ENCODE measurements at places on chromosomes 1 and 21.

DNA sequence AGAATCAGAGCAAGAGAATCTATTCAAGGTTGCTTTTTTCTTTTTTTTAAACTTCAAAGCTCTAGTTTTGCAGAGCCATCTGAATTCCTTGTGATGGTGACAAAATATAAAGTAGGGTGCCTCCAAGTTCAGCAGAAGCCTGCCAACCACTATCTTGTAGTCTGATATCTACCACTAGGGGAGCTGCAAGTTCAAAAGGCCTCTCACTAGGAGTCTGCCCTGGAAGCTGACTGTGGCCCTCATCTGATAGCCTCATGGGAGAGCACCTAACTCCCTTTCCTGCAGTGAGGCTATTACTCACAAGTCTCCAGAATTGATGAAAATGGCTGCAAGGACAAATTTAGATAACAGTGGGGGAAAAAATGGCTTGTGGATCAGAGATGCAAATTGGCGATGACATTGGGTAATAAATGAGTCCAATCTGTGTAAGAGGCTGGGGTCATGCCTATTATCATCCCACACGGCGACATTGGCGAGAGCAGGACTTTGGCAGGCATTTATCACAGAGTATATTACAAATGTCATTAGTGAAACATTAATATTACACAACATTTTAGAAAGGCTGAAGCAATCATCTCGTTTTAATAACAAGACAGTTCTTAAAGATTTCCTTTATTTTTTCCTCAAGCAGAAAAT, 10.7 kb upstream of the ZP4 start:
- DNase-seq, result peak; percentile 20

- no peak for DNase-seq
These were observed 856.6 kb downstream of the PLA2G4A start for GRCh38 chr1:187685333-187685732.

GRCh38 chr1:223504741-223505140, 111.5 kb downstream of the CCDC185 start:
- DNase-seq, result no peak

GRCh38 chr21:30044447-30045064, 104.8 kb upstream of the GRIK1 start:
- no peak for DNase-seq

DNA sequence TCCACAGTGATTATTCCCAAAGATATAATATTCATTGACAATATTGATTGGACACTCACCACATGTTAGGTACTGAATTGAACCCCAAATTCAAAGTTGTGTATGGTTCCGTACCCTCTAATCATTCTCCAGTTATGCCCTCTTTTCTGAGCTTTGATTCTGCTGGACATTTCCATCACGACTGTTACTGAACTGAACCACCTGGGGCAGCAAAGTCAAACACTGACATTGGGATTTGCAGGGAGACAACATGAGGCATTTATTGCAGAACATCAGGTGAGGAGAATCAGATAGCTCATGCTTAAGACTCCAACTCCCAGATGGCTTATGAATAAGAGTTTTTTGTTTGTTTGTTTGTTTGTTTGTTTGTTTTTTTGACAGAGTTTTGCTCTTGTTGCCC, 420.9 kb downstream of the DISC1 start:
- peak; percentile 6 for DNase-seq

DNA sequence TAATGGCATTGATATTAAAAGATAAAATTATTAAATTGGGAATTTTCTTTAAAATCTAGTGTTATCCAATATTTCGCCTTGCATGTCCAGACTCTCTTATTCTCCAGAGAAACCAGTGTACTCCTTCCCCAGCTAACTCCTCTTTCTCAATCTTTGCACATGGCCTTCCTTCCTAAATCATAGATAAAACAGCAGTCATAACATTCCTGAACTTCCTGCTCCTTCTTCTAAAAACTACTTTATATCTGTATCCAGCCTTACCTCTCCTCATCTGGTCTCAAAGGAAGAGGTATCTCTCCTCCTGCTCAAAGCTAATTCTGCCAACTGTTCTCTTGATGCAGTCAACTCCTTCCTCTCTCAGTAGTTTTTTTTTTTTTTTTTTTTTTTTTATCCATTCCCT, 39.5 kb upstream of the NEK7 start:
- no peak for DNase-seq

GRCh38 chr1:86387916-86388627, 8.1 kb downstream of the ODF2L start:
- no peak for DNase-seq

- DNase-seq, result peak; percentile 55
These were observed 600.5 kb downstream of the USP25 start for GRCh38 chr21:16330082-16330907.

GRCh38 chr1:25740071-25740470, 59.9 kb upstream of the SELENON start:
- no peak for DNase-seq

- peak; percentile 35 for DNase-seq
These were observed 6.9 kb upstream of the PPM1J start for GRCh38 chr1:112721966-112722524.

- DNase-seq, result no peak
These were observed 332.8 kb downstream of the DISC1 start for GRCh38 chr1:231959225-231959884.

DNA sequence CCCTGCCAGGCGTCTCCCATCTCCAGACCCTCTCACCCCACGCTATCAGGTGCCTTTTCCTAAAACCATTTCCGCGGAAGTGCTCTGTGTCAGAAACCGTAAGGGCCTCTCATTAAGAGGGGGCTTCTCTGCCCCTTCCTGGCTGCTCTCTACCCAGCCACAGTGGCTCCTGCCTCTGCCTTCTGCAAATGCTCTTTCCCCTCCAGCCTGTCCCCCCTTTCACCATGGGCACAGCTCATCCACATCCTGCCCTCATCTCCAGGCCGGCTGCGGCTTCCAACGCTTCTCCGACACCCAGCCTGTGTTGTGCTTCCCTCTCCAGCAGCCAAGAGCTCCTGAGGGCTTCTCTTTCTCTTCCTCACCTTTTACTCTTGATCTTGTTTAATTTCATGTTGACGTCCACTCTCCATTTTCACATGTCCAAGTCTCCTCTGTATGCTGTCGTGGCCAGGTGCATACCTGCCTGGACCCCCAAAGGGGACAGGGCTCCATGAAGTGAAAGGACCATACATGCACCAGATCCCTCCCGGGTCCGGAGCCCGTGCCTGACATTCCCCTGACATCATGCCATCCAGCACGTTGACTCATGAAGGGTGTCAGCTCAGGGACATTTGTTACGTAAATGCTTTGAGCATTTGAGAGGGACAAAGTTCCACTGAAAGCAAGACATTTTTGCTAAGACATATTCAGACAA, 306.5 kb downstream of the AJAP1 start:
- DNase-seq, result no peak

- no peak for DNase-seq
These were observed 14.0 kb downstream of the PADI1 start for GRCh38 chr1:17218939-17219338.

DNA sequence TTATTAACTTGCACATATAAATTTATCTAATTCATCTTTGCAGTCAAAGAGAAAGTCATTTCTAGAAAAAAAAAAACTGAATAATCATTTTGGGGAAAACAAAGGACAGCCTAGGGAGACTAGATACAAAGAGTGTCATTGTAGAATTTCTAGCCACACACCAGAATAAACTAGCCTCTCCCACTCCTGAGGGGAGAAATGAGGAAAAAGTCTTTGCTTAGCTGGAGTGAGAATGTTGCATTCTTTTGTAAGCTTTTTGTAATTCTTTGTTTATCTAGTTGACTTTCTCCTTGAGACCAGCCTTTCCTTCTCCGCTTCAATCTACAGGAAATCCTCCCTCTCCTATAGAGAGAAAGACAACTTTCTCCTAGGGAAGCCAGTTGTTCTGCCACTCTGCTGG, 15.9 kb upstream of the CGN start:
- DNase-seq, result no peak

- no peak for DNase-seq
These were observed 9.7 kb downstream of the DNASE2B start for GRCh38 chr1:84407958-84408422.

GRCh38 chr1:198934901-198935305, 296.1 kb downstream of the PTPRC start:
- DNase-seq, result peak; percentile 28
